Activated CD8-positive, alpha-beta T cell treated with anti-CD3 and anti-CD28 coated beads for 36 hours (primary cell): ENCODE measurements at places on chromosomes 13 and 19. TPM values are rescaled to one million over a fixed set of nuclear protein-coding genes. Genes with fewer than 3 reads are reported as not detected.

CERS1 gene
- 0.18 TPM for total RNA-seq

DNA sequence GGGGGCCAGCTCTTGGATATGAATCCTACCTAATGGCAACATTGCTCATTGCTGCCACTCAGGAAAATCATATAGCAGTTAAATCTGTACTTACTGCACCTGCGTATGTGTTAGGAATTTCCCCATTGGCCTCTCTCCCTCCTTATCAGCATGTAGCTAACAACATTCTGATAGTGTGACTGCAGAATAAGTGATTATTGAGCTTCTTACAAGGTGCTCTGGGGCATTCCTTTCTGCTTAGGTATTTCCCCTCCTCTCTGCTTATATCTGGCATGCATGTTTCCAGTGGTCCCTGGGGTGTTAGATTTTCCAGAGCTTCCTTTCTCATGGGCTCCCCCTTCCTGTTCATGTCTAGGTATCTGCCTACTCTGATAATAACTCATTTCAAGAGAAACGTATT is 414.1 kb upstream of the SLITRK1 start:
- H3K36me3 ChIP-seq, result no peaks in the 10 kb centered on the region
- H3K27me3 ChIP-seq, result no peaks in the 10 kb centered on the region
- no peak overlapping the region for H3K27ac ChIP-seq
- H3K4me1 ChIP-seq, result no peaks in the 10 kb centered on the region
- no peak for DNase-seq
- H3K4me3 ChIP-seq, result no peak overlapping the region

CBARP gene
- 0.49 TPM for total RNA-seq

MYBPC2 gene
- 0.59 TPM for total RNA-seq

GRCh38 chr19:18660939-18661670 is 22.4 kb upstream of the CRTC1 start:
- H3K4me3 ChIP-seq, result no peak overlapping the region
- no peak for DNase-seq
- no peaks in the 10 kb centered on the region for H3K36me3 ChIP-seq
- H3K4me1 ChIP-seq, result peaks cover 10% of the 10 kb centered on the region
